GM23248 (cell line): ENCODE measurements at places on chromosomes 5 and 9. TPM values are rescaled to one million over a fixed set of nuclear protein-coding genes. Genes with fewer than 3 reads are reported as not detected.

OSMR gene
- 52.5 and 70.8 TPM in 2 replicates for total RNA-seq

HSD17B3 gene
- total RNA-seq, result not detected in 2 replicates

CTXN3 gene
- not detected in 2 replicates for total RNA-seq

SMAD5 gene
- total RNA-seq, result 50.5 and 53.1 TPM in 2 replicates

CXCL14 gene
- 1.3 TPM in 1 of 2 replicates, not detected in the other for total RNA-seq

DDX4 gene
- not detected in 2 replicates for total RNA-seq

TAF1L gene
- total RNA-seq, result not detected in 2 replicates

NMUR2 gene
- total RNA-seq, result not detected in 2 replicates

TEX48 gene
- not detected in 2 replicates for total RNA-seq
